ENCODE measurements at places on chromosomes 7 and 10.

DNA sequence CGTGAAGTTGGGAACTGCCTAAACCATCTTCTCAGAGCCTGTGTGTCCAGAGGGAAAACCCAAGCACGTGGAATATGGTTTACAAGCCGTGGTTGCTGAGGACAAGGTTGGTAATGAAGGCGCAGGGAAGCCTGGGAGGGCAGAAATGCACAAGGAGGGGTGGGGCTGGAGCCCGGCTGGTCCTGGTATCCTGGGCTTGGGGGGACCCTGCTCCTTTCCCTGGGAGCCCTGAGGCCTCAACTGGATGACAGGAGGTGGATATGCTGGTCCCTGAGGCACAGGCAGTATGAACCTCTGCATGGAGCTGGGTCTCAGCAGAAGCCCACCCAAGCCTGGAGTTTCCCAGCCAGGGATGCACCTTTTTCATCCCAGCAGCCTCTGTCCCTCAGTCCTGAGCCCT, 80.3 kb upstream of the RET start:
- DNase-seq, result no peak

GRCh38 chr10:30029164-30029871, 30.1 kb downstream of the JCAD start:
- DNase-seq, result no peak

DNA sequence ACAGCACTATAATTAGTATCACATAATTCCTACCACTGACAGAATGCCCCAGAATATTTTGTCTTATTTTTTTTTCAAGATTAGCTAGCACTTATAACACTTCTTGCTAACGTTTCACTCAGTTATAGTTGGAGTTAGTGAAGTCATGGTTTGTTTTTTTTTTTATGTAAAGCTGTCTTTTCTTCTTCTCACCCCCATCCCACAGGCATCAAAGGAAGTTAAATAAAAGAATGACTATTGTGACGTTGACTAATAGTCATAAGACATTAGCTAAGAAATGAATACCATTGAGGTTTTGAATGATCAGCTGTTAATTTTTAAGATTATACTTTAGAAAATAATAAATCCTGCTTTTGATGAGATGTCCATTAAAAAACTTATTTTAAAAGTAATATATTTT, 498.3 kb downstream of the GFRA1 start:
- no peak for DNase-seq

DNA sequence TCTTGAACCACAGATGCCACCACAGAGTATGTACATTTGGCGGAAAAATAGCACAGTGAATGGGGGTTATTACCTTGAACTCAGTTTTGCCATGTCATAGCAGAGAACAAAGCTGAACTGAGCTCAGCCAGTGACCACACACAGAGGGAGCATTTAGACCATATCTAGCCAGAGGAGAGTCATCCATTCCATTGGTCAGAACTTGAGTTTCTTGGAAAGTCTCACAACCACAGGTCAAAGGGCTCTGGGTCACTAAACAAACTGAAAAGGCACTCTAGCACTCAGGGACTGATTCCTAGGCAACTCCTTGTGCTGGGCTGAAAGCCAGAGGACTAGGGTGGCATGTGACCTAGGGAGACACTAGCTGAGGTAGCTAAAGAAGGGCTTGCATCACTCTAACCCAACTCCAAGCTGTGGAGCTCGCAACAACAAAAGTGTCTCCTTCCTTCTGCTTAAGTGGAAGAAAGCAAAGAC, 239.7 kb upstream of the SEMA3D start:
- peak; percentile 5 for DNase-seq

GRCh38 chr7:116557901-116558300, 33.1 kb downstream of the CAV1 start:
- DNase-seq, result no peak

- DNase-seq, result no peak
Measured at GRCh38 chr10:60644436-60645130, 133.7 kb upstream of the CDK1 start.

DNA sequence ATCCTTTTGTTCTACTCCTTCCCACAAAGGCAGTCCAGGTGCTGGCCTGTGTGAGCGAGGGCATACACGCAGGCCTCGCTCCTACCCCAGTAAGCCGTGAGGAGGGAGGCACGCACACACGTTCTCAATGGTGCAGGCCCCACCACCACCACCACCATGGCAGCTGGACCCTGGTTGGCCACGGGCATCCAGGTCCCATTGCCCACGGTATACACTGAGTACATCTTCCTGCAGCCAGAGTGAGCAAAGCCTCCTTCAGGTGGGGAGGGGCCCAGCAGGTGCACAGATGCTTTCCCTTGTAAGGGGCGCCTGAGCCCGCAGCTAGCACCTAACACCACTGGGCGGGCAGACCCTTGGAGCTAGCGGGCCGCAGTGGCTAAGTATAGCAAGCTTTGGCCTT, 373.3 kb upstream of the MKI67 start:
- no peak for DNase-seq

DNA sequence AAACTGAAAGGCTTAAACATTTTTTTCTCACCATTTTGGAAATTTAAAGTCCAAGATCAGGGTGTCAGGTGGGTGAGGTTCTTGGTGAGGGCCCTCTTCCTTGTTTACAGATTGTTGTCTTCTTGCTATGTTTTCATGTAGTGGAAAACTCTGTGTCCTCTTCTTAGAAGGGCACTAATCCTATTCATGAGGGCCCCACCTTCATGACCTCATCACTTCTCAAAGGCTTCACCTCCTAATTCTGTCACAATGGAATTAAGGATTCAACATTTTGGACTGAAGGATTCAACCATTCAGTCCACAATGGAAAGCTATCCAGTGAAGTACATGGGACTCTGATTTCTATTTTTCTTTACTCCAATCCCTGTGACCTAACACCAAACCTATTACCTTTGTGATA, 27.3 kb downstream of the MACC1 start:
- DNase-seq, result no peak

GRCh38 chr7:140593672-140593982, 47.0 kb downstream of the DENND2A start:
- DNase-seq, result no peak

- DNase-seq, result no peak
Measured at GRCh38 chr10:75240329-75241076, 4.7 kb upstream of the COMTD1 start.

DNA sequence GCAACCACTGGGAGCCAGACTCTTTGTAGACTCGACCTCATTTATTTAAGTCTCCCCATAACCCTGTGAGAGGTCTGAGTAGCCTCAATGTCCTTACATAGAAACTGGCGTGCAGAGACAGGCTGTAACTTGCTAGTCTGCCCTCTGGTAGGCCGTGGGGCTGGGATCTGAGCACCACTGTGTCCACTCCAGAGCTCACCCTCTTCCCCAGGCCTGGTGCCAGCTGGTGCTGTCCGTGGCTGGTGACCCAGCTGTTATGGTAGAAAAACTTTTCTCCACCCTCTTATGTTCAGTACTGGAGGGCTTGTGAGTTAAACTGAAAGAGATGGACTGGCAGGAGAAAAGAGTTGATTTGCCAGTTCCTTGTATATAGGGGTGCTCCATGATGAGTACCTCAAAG, 41.9 kb downstream of the ADAMTS14 start:
- no peak for DNase-seq

DNA sequence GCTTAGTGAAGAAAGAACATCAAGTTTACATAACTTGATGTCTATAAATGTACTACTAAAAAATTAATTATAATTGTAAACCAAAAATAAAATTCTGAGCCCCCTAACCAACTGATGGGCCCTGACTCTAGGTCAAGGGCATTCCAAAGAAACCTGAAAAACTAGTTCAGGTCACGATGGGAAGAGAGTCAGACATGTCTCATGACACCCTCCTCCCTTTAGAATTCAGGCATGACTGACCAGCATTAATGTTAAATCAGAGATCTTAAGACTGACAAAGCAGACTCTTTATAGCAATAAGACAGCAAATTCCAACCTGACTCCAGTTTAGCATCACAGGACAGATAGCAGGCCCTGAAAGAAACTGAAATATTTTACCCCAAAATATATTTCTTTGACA, 21.6 kb upstream of the OTUD1 start:
- DNase-seq, result peak; percentile 29

DNA sequence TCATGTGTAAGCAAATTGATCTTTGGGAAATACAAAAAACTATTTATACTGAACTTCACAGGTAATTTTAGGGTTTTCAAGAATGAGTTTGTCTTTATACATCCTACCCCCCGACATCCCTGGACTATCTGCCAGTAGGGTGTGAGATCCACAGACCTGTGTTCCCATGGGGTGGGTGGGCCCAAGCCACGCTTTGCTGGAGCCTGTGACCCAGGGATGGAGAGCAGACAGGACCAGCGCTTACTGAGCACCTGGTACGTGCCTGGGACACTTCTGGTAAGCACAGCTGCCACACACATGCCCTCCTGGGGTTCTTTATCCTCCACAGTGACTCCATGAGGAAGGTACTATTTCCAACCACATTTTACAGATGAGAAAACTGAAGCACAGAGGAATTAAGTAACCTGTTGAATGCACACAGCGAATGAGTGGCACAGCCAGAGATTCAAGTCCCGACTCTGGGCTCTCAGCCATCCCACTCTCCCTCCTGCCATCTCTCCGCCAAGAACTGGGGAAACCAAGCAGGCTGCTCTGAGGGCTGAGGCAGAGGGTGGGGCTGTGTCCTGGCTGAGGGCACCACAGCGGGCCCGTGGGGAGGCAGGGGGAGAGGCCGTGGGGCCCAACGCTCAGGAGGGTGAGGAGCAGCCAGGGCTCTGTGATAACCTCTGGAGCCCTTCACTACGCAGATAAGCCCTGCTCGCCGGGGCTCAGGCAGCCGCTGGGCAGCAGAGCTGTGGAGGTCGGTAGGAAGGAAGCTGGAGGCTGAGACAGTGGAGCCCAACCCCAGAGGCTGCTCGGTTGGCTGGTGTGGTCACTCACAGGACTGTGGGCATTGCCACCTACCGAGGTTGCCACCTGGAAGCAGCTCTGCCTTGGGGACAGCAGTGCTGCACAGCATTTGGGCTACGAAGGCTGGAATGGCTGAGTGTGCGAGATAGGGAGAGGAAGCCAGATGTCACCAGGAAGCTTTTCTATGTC, 124.2 kb downstream of the ARHGAP22 start:
- no peak for DNase-seq

DNA sequence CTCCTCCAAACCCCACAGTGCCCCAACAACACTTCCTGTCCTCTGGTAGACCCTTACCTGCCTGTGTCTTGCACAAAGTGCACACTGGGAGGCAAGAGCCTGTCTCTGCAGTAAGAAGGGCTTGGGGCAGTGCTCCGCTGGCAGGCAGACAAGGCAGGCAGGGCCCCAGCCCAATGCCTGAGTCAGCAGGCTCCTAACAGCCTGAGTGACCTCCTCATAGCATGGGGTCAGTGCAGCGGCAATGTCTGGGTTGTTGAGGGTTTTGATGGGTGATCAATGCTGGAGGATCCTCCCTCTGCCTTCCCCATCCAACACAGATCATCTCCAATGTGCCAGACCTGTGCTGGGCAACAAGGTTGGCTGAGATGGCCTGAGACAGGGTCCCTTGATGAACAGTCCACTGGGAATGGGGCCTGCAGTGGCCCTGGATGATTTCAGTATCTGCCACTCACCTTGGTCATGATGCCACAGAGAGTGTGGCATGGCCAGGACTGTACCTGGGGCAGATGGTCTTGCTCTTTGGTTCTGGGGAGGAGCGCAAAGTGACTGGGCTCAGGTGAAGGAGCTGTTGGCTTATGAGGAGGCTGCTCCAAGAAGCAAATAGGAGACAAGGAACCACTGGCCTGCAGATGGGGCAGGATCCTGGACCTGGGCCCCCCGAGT, 55.6 kb upstream of the CAMK2B start:
- no peak for DNase-seq

DNA sequence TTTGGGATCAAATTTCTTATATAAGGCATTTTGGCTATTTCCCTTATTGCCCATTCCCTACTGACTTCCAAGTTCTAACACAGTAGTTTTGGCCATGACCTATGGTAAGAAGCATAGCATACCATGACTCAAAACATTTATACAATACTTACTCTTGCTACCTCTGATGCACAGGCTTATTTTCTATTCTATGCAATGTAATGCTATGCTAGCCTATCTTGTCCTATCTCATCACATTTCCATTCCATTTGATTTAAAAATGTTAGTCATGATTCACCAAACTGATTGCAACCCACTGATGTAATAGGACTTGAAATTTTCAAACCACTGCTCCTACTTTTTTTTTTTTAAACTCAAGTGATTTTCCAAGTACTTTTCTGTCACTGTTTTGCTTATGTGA, 658.5 kb downstream of the TYW1 start:
- DNase-seq, result no peak

GRCh38 chr10:110273474-110273873, 31.2 kb downstream of the SMNDC1 start:
- DNase-seq, result peak; percentile 11

DNA sequence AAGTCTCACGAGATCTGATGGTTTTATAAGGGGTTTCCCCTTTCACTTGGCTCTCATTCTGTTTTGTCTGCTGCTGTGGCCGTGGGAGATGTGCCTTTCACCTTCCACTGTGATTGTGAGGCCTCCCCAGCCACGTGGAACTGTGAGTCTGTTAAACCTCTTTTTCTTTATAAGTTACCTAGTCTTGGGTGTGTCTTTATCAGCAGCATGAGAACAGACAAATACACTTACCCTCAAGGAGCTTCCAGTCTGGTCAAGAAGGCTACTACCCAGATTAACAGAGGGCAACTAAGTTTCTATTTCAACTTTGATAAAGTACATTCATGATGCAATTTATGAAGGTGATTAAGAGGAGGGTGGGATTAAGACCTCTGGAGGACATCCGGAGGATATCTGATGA, 13.1 kb downstream of the SMKR1 start:
- no peak for DNase-seq

- DNase-seq, result no peak
Measured at GRCh38 chr7:139773371-139773770, 4.4 kb downstream of the HIPK2 start.

- no peak for DNase-seq
Measured at GRCh38 chr7:148172920-148173319, 417.6 kb upstream of the C7orf33 start.

- no peak for DNase-seq
Measured at GRCh38 chr7:76108540-76109233, 60.8 kb downstream of the MDH2 start.

DNA sequence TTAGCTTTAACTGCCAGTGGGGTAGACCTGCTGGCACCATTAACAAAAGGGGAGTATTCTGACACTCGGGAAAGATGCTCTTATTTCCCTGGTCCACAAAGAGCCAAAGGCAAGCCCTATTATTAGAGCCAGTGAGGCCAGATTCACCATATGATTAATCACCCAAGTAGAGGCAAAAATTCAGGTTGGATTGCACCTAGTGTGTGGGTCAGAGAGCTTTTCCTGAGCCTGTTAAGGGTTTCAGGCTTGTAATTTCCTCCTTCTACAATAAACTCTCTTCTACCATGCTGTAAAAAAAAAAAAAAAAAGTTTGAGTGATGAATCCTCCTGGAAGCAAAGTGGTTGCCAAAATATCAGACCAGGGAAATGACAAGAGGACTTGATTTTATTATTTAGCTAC, 163.5 kb downstream of the MBL2 start:
- DNase-seq, result no peak

All from trophoblast cell (in vitro differentiated cells and primary cell).